ENCODE measurements at places on chromosomes 16 and 17.

DNA sequence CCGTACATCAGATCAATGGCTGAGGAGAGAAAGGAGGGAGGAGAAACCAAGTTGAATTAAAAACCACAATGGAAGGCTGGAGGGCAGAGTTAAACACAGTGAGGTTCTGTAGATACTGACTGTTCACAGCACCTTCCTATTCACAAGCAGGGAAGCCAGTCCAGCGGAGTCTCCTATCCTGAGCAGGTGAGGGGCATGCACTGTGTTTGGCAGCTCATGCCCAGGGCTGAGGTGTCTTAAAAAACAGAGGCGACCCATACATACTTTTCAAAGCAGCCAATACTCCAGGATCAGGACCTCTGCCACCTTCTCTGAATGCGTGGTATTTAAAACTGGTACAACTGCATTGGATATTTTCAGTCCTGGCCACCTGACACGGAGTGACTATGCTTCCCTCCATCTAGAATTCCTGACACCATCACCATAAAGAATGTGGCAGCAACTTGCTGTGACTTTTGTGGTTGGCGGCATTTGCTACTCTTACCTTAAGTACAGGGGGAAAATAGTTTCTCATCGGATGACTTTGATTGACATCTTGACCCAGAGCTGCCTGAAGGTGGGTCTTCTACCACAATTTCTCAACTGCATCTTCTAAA lies 21.5 kb downstream of the USP22 start:
- no peak for DNase-seq

- DNase-seq = no peak
Measured at GRCh38 chr17:44269535-44270240, 1.8 kb upstream of the SLC4A1 start.

GRCh38 chr17:76757256-76757655 lies 19.3 kb downstream of the MFSD11 start:
- no peak for DNase-seq

DNA sequence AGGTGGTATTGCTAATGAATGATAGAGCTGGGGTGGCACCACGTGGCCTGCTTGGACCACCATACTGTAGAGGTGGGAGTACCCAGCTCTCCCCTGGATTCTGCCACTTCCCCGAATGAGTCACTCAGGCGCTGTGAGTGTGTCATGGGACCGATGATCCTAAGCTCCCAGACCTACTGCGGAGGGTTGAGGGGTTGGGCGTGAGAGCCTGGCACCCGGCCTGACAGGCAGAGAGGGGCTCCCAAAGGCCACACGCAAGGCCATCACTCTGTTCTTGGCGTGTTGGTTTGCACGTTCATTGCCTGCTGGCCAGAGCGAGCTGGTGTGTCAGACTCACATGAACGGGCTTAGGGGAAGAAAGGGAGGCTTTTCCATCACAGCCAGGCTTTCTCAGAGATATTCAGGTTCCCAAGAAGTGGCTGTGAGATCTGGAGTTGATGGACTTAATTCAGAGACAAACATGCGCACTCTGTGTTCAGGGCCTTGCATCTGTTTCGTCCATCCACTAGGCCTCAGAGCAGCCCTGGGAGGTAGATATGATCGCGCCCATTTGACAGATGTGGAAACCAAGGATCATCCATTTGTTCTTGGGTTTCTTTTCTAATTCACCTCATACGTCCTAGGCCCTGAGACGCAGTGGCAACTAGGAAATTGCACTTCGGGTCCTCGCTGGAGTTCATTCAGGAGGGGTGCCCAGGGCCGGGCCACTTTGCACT lies 41.4 kb downstream of the CMIP start:
- DNase-seq = no peak

DNA sequence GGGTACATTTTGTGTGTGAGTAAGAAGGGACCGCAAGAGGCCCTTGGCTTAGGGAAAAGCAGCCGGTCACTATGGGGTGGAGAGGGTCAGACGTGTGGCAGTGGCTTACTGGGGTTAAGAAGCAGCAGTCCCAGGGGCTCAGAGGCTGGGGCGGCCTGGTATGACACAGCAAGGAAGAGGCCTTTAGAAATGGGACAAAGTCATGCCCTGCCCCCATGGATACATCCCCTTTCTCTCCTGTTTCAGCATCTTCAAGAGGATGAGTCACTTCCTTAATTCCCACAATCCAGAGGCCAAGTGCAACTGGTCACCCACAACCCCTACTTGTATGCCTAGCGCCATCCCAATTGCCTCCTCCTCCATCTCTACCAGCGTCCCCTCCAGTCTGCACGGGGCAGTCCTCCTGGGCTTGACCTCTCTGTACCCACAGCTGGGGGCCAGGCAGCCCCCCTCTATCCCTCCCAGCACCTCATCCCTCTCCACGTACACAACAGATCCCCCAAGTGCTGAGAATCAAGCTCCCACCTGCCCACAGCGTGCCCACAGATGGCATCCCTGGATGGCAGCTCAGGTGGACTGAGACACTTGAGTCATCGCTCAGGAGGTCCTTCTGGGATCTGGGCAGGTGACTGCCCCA lies 6.9 kb upstream of the EFTUD2 start:
- peak; percentile 49 for DNase-seq

- DNase-seq = no peak
Measured at GRCh38 chr17:57927048-57927723, 28.0 kb downstream of the CUEDC1 start.

GRCh38 chr17:1374431-1375177 lies 25.4 kb downstream of the YWHAE start:
- DNase-seq = no peak

- DNase-seq = no peak
Measured at GRCh38 chr17:81929253-81930141, 2.0 kb upstream of the MAFG start.

DNA sequence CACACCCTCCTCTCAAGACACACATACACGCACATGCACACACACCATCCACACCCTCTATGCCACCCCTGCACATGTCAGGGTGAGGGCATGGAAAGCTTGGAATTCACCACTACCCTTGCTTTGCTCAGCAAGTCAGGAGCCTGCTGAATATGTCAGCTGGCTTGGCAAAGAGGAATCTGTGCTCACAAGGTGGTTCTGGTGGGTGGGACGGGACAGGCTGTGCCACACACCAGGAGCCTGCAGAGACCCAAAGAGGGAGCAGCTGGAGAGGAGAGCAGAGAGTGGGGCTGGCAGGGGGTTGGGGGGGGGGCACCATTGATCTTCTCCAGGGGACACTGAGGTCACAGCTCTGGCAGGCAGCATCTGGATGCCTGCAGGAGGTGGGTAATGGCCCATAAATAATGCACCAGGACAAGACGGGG lies 48.7 kb upstream of the NDRG4 start:
- DNase-seq = no peak

GRCh38 chr16:29148867-29149272 lies 164.0 kb downstream of the LAT start:
- no peak for DNase-seq

DNA sequence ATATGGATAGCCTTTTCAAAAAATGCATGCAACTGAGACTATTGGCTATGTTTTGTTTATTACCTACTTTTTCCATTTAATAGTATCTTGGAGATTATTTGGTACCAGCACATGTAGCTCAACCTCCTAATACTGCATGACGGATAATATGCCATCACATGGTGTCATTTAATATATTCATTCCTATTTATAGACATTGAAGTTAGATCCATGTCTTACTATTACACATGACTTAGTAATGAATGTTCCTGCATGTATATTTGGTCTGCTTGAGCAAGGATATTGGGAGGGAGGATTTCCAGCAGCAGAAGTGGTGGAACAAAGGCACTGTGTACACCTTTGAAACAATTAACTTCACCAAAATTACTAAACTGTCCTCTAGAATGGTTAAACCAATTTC lies 561.3 kb downstream of the WWOX start:
- DNase-seq = no peak

GRCh38 chr16:8647721-8648318 lies 26.3 kb downstream of the METTL22 start:
- DNase-seq = no peak

DNA sequence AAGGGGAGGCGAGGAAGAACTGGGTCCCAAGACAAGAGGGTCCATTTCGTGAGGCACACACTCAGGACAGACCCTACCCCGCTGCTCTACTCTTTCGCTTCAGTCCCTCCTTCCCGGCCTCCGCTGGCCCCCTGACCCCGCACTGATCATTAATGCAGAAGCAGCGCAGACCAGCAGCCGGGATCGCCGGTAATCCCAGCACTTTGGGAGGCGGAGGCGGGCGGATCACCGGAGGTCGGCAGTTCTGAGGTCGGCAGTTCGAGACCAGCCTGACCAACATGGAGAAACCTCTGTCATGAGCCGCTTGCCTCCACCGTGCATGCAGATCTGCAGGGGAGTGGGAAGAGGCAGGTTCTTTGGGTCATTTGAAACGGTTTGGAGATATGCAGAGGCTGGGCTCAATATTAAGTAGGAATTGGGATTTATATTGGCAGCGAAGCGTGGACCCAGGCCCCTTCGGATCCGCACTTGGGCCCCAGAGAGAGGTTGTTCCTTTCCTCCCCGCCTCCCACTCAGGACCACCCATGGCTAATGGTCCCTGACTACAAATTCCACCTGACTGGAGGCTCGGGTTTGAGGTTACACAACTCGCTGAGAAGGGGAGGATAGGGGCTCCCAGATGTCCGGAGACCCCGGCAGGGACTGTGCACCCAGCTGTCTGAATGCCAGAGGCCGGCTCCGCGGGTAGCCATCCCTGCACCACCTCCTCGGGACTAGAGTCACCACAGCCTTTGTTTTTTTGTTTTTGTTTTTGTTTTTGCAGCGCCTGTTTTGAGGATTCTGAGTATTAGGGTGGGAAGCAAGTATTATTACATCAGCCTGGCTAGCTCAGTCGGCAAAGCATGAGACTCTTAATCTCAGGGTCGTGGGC lies 23.6 kb upstream of the OR1F1 start:
- no peak for DNase-seq

GRCh38 chr17:46159686-46160085 lies 33.5 kb downstream of the KANSL1 start:
- no peak for DNase-seq

- DNase-seq = no peak
Measured at GRCh38 chr16:11076259-11077018, 132.1 kb downstream of the CLEC16A start.

GRCh38 chr16:50613964-50614474 lies 65.8 kb downstream of the NKD1 start:
- no peak for DNase-seq

DNA sequence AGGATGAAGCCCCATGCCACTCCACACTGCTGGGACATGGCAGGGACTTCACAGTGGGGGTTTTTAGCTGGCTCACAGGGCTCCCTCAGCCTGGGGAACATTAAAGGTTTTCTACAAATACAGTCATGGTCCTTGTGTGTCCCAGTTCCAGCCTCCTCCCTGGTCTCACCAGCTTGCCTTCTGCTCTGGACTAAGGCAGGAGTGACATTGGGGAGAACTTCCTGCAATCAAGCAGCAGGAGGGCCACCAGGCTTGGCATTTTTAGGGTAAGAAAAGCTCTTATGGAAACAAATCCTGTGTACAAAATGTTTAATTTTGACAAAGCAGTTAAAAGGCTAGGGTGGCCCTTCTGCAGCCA lies 1.9 kb downstream of the PARD6A start:
- DNase-seq = no peak

GRCh38 chr17:72764632-72765041 lies 327.9 kb downstream of the SLC39A11 start:
- DNase-seq = no peak

DNA sequence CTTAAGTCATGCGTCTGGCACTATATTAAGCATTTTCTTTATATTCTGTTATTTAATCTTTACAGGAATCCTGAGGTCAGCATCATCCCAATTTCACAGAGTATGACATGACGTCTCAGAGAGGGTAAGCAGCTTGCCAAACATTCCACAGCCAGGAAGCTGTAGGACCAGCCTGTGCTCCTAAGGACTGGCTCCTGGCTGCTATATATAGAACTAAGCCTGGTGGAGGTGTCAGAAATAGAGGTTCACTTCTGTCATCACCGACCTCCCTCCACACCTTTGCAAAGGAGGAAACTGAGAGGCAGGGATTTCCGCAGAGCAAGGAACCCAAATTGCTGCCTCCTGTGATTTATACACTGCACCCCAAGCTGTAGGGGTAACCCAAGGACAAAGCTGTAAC lies 37.9 kb upstream of the NDRG4 start:
- DNase-seq = no peak

DNA sequence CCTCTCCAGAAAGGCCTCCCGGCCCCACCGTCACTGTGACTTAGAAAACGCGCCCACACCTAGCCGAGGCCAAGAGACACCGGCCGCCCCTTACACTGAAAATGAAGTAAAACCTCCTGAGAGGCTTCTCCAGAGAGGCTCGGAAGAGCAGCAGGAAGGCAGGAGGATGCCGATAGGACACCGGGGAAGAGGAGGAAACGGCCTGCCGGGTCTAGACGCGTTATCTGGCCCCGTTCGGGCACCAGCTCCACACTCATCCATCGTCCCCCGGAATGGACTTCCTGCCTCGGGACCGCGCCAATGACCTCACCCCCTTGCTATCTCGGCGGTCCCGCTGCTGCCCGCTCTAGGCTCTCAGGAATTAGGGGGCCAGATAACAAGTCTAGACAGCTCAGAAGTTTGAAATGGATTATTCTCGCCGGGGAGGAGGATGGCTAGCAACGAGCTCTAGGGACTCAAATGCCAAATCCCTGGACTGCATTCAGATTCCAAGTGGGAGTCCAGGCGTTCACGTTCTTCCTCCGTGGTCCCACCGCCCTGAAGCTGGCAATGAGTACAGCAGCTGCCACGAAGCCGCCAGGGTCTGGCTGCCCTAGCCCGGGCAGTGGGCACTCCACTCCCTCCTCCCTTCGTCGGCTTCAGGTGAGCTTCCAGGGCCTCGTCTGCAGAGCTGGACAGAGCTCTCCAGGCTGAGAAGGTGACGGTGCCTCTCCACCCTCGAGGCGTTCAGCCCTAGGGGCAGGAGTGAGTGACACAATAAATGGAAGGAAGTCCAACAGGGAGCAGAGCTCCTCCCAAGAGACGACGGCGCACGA lies 350.9 kb downstream of the FOXL1 start:
- no peak for DNase-seq

GRCh38 chr16:13767215-13767614 lies 152.7 kb upstream of the ERCC4 start:
- no peak for DNase-seq

DNA sequence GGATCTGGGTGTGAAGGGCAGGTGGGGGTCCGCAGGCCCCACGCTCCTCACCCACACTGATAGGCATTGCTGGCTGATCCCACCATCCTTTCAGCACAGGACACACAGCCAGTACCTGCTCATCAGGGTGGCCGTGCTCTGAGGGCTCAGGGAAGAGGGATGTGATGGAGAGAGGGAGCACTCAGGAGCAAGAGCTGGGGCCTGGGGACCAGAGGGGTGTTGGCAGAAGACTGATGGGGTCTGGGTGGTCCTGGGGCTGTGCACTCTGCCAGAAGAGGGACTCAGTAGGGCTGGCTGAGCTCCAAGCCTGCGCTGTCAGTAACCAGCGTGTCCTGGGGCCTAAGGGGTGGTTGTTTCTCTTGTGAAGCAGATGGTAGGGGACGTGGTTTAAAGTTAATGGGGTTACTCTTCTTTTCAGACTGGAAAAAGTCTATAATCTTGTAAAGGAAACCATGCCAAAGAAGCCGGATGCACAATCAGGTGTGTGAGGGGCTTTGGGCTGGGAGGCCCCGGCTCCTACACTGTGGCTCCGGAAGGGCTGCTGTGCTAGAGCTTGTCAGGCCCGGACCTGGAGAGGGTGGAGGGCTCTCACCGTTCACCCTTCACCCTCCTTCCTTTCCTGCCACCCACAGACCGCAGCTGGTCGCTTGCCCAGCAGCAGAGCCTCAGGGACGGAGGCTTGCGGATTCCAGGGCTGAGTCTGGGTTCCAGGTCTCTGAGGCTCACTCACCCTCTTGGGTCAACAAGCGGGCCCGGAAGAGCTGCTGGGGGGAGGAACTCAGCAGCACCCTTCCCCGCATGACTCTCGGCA lies 27.8 kb downstream of the POLR3E start:
- DNase-seq = no peak
